Kidney capillary endothelial cell (primary cell): ENCODE measurements at places on chromosomes 4 and X.

DNA sequence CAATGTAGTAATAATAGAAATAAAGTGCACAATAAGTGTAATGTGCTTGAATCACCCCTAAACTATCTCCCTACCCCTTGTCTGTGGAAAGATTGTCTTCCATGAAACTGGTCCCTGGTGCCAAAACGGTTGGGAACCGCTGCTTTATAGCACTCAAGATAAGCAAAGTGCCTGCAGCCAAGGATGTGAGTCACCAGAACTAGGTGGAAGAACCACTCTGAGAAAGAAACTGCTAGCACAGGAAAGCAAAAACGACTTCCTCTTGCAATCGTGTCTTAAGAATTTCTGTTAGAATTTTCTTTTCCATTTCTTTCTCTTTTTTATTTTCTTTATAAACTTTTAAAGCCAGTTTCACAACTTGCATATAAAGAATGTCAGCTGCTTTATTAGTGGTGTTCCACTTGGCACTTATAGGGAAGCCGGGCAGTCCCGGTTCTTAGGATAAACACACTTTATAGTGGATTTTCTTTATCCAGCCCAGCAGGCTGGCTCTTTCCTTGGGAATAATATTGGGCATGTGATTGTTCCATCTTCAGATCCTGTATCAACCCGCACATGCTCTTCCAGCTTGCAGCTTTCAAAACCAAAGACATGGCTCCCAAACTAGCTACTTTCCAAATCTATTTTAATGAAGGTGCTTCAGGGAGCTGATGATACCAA is 32.3 kb upstream of the CXCL8 start:
- DNase-seq: peak; percentile 72

DNA sequence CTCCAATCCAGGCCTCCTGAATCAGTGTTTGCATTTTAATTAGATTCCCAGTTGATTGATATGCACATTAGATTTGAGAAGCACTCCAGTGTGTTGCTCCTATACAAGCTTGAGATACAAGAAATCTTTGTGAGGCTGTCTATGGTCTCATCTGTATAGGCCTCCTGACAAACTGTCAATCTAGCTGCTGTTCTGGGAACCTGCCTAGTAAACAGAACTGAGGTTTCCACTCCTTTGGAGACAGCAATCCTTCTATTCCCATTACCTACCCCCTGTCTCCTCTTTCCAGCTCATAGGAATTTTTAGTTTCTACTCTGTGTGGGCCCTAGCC is 306.1 kb upstream of the EMCN start:
- no peak for DNase-seq

- DNase-seq: no peak
Observed at GRCh38 chr4:170374770-170375169, 285.0 kb upstream of the AADAT start.

- no peak for DNase-seq
Observed at GRCh38 chr4:54709400-54709799, 51.6 kb downstream of the KIT start.

DNA sequence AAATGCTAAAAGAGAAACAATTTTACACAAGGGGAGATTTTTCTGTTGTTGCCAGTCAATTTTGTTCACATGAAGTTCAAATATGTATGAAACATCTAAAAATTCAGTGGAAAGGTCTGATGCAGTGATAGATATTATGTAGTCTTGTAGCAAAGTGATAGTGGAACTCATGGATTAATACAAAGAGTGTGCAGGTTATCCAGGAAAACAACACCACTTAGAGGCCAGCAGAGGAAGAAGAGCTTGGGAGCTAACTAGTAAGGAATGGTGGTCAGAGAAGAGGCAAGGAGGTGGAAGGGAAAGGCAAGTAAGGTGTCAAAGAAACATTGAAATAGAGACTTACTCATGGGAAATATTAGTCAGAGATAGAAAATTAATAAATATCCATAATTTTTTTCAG is 395.6 kb downstream of the MAPK10 start:
- no peak for DNase-seq

GRCh38 chr4:6017030-6017429 is 1.2 kb downstream of the C4orf50 start:
- DNase-seq: no peak

DNA sequence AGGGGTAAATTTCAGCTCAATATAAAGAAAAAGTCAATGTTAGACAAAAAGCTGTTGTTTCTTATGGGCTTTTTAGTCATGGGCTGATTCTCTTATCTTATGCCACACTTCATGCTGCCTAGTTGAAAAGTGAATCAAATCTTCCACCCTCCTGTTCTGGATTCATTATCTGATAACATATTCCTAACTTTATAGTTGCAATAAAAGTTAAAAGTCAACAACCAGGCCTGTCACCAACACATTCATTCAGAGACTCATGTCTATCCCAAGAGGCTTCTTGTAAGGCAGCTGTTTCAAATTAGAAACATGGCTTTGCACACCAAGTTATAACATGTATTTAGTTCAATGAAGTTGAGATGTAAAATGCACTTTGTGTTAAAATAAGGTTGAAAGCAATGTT is 243.8 kb downstream of the ADAMTS3 start:
- DNase-seq: no peak

GRCh38 chr4:1716065-1716945 is 4.2 kb upstream of the SLBP start:
- no peak for DNase-seq

DNA sequence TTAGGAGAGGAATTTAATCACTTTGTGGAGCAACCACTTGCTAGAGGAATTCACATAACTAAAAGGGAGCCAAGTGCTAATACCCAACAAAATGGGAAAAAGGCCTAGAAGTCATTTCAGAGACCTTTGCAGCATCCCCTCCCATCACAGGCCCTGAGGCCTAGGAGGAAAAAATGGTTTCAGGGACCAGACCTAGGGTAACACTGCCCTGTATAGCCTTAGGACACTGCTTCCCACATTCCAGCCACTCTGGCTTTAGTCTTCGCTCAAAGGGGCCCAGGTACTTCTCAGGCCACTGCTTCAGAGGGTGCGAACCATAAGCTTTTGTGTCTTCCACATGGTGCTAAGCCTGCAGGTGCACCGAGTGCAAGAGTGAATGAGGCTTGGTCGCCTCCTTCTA is 19.1 kb downstream of the SPANXN2 start:
- DNase-seq: no peak

- no peak for DNase-seq
Observed at GRCh38 chrX:24902806-24903205, 113.0 kb downstream of the ARX start.

GRCh38 chrX:137646472-137646871 is 80.5 kb downstream of the ZIC3 start:
- no peak for DNase-seq

GRCh38 chr4:120680647-120681228 is 241.8 kb downstream of the PRDM5 start:
- DNase-seq: no peak

DNA sequence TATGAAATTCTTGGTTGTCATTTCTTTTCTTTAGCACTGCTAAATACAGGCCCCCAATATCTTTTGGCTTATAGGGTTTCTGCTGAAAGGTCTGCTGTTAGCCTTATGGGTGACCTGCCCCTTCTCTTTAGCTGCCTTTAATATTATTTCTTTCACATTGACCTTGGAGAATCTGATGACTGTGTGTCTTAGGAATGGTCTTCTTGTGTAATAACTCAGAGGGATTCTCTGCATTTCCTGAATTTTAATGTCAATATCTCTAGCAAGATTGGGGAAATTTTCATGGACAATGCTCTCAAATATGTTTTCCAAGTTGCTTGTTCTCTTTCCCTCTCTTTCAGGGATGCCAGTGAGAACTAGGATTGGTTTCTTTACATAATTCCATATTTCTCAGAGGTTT is 292.4 kb downstream of the SLC7A11 start:
- DNase-seq: no peak

DNA sequence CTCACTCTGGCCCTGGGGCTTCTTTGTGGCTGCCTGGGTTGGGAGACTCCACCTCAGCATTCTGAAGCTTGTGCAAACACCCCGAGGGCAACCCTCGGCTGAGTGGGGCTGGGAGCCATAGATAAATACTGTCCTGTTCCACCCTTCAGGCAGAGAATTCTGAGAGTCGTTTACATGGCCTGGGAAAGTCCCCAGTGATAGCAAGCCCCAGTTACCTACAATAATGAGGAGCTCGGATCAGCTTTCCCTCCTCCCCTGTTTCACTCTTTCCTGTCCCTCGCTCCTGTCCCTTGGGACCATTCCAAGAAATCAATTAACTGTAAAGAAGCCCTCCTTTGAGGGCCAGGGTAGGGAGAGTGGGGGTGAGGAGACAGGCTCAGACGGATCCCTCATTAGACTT is 31.6 kb upstream of the DDX3X start:
- no peak for DNase-seq
